NCI-H82 (cell line): ENCODE measurements at places on chromosomes 16 and 17.
A peak's percentile ranks its signal among the peaks of the same experiment; 100 is the strongest.

DNA sequence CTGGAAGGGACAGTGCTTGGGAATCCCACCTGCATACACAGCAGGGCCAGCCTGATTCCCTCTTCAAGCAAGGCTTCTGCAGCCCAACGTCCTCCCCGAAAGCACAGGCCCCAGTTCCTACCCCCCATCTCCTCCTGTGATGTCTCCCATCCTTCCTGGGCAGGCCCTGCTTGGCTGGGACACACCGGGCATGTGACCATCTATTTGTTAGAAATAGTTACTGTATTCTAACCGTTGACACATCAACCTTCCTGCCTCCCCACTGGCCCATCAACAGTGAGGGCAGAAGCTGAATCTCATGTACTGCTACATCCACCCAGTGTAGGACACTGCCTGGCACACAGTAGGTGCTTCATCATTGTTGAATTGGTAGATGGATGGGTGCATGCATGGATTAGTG, 10.7 kb downstream of the PRR29 start:
- no peak for DNase-seq

DNA sequence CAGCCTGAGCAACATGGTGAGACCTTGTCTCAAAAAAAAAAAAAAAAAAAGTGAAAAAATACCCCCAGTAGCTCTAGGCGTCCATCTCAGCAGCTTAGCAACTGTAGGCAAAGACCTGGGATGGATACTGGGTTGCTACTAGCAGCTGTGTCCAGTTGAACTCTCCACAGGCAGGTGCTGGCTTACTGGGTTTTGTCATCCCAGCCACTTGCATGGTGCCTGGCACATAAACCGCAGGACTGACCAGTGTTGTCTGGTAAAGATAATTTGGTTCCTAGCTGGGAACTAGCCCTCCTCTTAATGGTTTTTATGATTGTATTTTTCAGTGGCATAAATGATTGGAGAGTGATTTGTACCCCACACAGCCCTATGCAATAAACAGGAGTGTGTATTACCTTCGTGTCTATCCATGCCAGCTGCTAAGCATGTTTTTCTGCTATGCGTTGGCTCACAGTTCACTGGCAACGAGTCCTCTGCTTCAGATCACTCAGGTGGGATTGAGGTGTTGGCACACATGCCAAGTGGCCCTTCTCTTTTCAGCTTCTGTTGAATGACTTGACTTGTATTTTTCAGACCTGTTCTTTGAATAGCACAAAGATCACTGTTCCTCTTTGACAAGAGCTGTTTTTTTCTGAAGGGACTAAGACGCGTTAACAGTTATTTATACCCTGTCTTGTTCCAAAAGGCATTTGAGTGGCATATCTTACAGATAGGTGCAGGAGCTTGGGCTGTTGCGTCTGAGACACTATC, 352.9 kb downstream of the SNX29 start:
- DNase-seq = no peak

DNA sequence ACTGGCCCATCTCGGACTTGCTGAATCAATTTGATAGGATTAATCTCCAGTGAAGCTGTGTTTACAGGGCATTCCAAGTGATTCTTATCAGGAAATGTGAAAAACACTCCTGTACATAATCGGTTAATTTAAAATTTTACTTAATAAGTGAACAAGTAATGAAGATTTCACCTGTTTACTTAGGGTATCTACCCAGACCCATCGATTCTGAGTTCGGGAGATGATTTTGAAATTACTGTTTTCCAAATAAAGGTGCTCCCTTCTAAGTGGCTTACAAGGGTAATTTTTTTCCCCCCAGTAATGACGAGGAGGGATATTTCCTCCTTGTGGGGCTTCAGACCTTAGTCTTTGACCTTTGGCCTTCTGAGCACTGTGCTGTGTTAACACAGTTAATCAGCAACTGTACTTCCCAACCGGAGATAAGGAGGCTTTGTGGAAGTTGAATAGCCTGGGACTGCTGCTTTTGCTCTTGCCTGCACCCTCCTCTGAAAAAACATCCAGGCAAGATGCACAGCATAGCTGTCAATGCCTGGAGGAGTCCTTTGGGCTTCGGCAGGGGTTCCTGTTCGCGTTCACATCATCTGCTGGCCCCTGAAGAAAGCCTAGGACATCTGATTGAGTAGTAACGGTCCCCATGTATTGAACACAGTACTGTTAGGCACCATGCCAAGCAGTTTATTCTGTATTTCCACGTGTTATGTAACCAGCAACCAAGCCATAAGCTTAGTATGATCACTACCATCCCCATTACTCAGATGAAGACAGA, 1.8 kb downstream of the FAHD1 start:
- DNase-seq = no peak

DNA sequence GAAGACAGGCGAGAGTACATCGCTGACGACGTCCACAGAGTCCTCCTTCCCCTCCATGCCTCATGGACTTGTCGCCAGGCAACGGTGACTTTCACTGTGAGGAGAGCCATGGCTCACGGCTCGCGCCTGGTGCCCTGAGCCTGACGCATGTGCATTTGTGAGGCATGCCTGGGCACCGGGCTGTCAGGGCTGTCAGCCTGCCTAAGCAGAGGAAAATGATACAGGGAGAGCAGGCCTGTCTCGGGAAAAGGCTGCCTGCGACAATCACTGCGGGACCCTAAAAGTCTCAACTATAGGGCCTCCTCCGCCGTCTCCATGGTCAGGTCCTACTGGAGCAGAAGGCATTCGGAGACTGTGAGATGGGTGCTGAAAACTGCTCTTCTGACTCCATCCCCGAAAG, 135.5 kb upstream of the WSB1 start:
- no peak for DNase-seq

- no peak for DNase-seq
These were observed 320.8 kb downstream of the XYLT1 start for GRCh38 chr16:17149904-17150483.

DNA sequence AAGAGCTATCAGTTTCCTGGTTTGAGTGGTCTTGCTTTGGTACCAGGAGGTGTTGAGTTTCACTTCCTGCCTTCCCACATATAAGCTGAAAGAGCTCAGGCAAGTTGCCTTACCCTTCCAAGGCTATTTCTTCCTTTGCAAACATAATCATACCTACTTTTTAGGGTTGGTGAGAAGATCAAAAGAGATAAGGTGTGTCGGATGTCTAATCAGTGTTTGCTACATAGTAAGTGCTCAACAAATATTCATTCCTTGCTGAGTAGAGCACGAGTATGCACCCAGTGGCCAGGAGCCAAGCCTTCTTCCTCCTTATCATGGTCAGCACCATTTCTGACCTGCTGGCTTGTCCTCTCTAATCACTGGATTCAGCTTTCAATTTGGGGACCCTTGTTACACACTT, 12.7 kb upstream of the TMEM98 start:
- DNase-seq = no peak

- DNase-seq = no peak
These were observed 15.9 kb downstream of the VEZF1 start for GRCh38 chr17:57972151-57972550.

- peak; percentile 81 for DNase-seq
These were observed 14.8 kb upstream of the MARVELD3 start for GRCh38 chr16:71610936-71611871.

DNA sequence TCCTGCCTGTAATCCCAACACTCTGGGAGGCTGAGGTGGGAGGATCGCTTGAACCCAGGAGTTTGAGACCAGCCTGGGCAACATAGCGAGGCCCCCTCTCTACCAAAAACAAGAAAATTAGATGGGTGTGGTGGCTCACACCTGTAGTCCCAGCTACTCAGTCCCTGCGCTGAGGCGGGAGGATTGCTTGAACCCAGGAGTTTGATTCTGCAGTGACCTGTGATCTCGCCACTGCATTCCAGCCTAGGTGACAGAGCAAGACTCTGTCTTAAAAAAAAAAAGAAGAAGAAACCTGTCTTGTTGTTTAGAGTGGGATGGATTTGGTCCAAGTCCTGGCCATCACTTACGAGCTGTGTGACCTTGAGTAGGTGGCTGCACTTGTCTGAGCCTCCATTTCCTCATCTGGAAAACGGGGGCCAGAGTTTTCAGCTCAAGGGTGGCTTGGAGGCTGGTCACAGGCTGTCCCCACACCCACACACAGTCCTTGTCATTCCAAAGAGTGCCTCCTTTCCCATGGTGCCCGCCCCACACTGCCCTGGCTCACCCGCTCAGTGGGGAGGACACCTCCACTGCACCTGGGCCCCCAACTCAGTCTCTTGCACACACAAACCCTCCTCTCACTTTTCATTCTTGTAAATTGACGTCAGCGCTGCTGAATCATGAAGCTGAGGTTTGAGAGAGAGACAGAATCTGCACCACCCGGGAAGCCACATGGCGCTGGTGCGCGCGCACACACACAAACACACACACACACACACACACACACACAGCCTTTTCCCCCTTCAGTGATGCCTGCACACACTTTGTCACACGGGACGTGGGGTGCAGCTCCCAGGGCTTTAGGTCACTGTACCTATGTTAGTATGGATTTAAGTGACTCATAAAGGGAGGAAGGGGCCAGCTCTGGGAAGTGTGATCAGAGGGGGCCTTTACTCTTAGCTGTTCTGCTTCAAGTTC, 4.2 kb downstream of the SOCS1 start:
- DNase-seq = no peak

- DNase-seq = no peak
These were observed 109.1 kb downstream of the PRKCA start for GRCh38 chr17:66411520-66411919.

DNA sequence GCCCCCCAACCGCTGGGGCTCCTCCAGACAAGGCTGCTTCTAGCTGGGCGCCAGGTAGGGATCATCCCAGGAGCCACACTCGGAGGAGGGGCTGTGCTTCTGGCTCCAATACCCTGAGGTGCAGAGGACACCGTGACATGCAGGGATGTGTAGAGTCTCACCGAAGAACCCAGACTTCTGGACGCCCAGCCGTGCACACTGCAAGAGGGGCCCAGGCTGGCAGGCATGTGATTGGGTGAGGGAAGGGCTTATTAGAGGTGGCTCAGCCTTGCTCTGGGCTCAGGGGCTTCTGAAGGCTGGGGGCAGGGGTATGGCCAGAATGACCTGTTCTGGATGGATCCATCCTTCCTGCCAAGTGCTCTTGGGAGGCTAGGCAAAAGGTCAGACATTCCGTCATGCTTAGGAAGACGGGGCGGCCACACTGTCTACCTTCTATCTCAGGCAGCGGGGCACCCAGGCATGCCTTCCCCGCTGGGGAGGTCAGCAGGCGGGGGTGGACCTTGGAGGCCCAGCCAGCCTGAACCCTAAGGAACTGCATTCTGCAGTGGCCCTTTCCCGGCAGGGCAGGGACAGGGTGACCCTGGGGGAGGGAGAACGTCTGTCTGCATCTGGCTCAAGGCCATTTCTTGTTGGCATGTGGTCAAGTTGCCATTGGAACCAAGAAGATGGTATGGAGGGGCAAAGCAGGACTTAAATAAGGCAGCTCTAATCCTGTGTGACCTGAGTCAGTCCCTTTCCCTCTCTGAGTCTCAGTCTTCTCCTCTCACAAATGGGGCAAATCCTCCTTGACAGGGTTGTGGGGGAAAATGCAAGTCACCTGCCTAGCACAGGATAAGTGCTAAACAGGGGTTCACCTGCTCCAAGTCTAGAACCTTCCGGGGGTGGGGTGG, 5.8 kb upstream of the ADGRG1 start:
- no peak for DNase-seq

DNA sequence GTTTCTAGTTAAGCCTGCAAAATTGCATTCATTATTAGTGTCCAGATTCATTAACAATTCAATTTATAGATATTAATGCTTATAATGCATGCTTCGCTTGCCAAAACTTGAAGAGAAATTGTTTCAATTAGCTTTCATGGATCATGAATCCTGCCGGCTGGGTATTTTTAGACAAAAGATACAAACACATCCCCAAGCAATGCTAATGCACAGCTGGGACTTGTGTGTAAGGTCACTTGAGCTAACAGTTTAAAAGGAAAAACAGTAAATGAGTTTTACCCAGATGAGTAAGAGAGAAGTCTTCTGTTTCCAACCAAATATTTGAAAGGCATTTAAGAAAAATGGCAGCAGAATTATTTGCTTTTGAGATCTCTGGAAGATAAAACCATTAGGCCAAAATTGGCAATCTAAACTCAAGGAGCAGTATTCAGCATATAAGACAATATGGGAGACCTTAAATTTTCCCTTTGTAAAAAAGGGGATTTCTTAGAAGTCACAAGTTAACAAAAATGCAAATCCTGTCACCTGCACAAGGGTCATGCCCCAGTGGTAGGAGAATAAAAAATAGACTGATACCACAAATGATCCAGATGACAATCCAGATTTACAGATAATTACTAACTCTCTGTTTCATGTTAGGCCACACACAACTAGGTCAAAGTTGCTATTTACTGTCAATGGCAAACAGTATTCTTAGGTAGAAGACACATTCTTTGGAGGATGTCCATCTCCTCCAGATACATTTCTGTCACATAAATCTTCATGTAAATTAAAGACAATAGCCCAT, 418.4 kb upstream of the PMFBP1 start:
- DNase-seq = no peak
